Thoracic aorta (tissue), 2 donors: ENCODE measurements at places on chromosomes 4 and X. TPM values are rescaled to one million over a fixed set of nuclear protein-coding genes. Genes with fewer than 3 reads are reported as not detected.

The VSIG4 gene
- total RNA-seq = 311 TPM

The FGFBP1 gene
- total RNA-seq = not detected

The FGB gene
- not detected for total RNA-seq

The TRPC5OS gene
- total RNA-seq = not detected

The NOCT gene
- 9.6 TPM for total RNA-seq

The LGI2 gene
- total RNA-seq = 3.7 TPM

The NFKB1 gene
- 42.2 TPM for total RNA-seq

The DCHS2 gene
- total RNA-seq = not detected

The GNRHR gene
- total RNA-seq = not detected

The TIGD4 gene
- total RNA-seq = not detected

The UCP1 gene
- not detected for total RNA-seq

The SPP1 gene
- total RNA-seq = 29.2 TPM

The RAB39B gene
- 0.14 TPM for total RNA-seq

The EREG gene
- total RNA-seq = 1.1 TPM

The MAOB gene
- 24.6 TPM for total RNA-seq

The TCEAL9 gene
- total RNA-seq = 118 TPM

The ODAPH gene
- not detected for total RNA-seq

The NUDT10 gene
- total RNA-seq = 0.41 TPM

The GPM6B gene
- 23.7 TPM for total RNA-seq

The CD40LG gene
- 0.42 TPM for total RNA-seq

The RAB41 gene
- not detected for total RNA-seq

The GABRE gene
- total RNA-seq = 286 TPM

The NPY2R gene
- 1.6 TPM for total RNA-seq

The GPR143 gene
- not detected for total RNA-seq

The RASGEF1B gene
- 42.0 TPM for total RNA-seq

The IBSP gene
- not detected for total RNA-seq

The RNF212 gene
- total RNA-seq = 2.4 TPM

The LRAT gene
- not detected for total RNA-seq

The MSX1 gene
- total RNA-seq = 24.6 TPM

The MYOZ2 gene
- 11.5 TPM for total RNA-seq
